ENCODE measurements at places on chromosomes 1 and 21.

- H3K27ac ChIP-seq, result no peak overlapping the region
- H3K36me3 ChIP-seq, result no peaks in the 10 kb centered on the region
- no peak for DNase-seq
- H3K4me1 ChIP-seq, result no peaks in the 10 kb centered on the region
These were observed 63.6 kb upstream of the NGF start for GRCh38 chr1:115401676-115402075.

- H3K27me3 ChIP-seq, result no peaks in the 10 kb centered on the region
- no peaks in the 10 kb centered on the region for H3K4me1 ChIP-seq
- no peak overlapping the region for H3K4me3 ChIP-seq
- no peak for DNase-seq
- H3K27ac ChIP-seq, result no peak overlapping the region
These were observed 552.5 kb upstream of the ADAMTS5 start for GRCh38 chr21:27519361-27519760.

GRCh38 chr1:1441002-1441888 is 5.8 kb downstream of the VWA1 start:
- H3K4me3 ChIP-seq, result no peak overlapping the region
- DNase-seq, result peak; percentile 60
- H3K36me3 ChIP-seq, result no peaks in the 10 kb centered on the region

DNA sequence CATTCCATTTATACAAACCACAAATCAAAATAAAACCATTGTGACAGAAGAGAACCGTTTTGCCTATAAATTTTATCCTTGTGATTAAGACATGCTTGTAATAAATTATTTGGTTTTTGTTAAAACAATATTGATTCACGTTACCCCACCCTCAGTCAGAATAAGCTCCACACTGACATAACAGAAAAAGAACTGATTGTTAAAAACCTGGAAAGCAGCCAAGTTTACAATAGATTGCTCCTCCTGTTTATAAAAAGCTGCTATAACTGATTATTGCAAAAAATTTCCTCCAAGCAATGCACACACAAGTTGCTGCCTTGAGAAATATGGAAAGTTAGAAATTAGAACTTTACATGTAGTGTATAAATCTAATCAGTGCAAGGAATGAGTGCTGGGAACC is 263.5 kb downstream of the SETD4 start:
- no peak overlapping the region for H3K27ac ChIP-seq
- no peaks in the 10 kb centered on the region for H3K36me3 ChIP-seq
- H3K4me3 ChIP-seq, result no peak overlapping the region
- peaks cover 5% of the 10 kb centered on the region for H3K27me3 ChIP-seq

DNA sequence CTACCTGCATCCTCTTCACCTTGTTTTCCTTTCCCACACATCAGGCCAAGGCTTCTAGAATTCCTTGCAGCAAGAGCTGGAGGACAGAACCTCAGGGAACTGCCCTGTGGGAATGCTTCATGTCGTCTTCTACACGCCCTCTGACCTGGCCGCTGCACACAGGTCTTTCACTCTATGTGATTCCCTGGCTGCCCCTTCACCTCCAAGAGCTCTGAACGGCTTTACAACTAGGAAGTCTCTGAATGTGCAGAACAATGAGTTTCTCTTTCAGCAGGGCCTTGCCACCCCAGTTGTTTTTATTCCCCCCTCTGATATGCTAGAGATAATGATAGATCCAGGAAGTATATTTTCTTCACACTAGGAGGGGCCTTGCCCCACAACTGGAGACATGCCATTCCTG is 142.6 kb downstream of the CLIC6 start:
- H3K4me3 ChIP-seq, result no peak overlapping the region
- H3K36me3 ChIP-seq, result peaks cover 68% of the 10 kb centered on the region
- H3K4me1 ChIP-seq, result peaks cover 91% of the 10 kb centered on the region
- H3K27me3 ChIP-seq, result no peaks in the 10 kb centered on the region
- H3K27ac ChIP-seq, result no peak overlapping the region

DNA sequence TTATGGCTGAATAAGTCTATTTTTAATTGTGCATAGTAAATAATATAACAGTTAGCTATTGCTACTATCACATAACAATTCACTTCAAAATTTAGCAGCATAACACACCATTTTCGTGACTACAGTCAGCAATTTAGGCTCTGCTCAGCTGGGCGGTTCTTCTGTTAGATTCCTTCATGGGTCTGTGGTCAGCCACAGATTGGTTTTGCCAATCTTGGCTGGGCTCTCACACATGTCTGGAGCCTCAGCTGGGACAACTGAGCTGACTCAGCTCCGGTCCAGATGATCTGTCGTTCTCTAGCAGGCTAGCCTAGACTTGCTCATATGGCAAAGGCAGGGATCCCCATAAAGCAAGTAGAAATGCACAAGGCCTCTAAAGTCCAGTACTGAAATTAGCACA is 15.1 kb upstream of the CDC42BPA start:
- no peak for DNase-seq
- H3K36me3 ChIP-seq, result no peaks in the 10 kb centered on the region
- H3K27me3 ChIP-seq, result peaks cover 9% of the 10 kb centered on the region
- H3K27ac ChIP-seq, result no peak overlapping the region

DNA sequence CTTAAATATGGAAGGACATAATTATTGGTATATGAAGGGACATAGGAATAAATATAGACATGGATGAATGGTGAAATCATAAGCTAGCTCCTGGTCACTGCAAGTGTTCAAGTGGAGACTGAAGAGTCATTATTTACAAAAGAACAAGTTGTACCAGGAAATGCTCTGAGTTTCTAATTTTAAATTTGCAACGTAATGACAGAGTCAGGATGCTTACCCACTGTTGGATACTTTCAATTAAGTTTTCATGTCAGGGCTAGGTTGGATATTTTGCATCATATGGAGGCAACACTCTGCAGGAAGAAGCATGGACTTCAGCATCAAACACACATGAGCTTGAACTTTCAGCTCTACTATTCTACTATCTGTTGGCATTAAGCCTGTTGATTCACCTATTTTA is 499.6 kb upstream of the C1orf87 start:
- H3K36me3 ChIP-seq, result no peaks in the 10 kb centered on the region
- no peak for DNase-seq
- no peak overlapping the region for H3K4me3 ChIP-seq
- no peaks in the 10 kb centered on the region for H3K27me3 ChIP-seq
- no peak overlapping the region for H3K27ac ChIP-seq

DNA sequence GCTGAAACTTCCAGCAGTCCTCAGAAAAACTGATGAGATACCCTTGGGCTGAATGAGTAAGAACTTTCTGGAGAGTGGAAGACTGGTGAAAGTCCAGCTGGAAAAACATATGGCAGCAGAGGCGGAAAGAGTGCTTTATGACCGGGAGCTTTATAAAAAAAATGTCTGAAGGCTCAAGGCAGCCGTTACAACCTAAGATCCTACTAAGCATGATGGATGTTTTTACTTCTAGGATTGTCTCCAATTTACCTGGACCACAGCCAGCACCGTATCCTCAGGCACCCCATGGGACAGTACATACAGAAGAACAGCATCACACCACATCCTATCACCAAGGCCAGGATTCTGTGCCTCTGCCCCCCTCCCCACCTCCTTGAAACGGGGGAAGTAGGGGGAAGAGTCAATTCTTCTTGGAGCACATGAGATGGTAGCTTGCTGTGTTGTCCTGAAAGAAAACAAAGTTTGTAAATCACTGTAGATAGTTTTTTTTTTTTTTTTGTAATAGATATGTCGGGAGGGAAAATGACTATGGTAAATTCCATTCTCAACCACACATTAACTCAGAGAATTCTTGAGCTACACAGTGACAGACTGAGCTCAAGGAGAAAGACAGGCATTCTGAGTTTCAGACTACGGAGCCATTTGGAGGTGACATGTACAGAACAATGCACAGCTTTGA is 11.8 kb upstream of the IRF2BP2 start:
- H3K4me3 ChIP-seq, result no peak overlapping the region
- H3K36me3 ChIP-seq, result no peaks in the 10 kb centered on the region
- no peak overlapping the region for H3K27ac ChIP-seq
- H3K4me1 ChIP-seq, result peaks cover 14% of the 10 kb centered on the region
- no peak for DNase-seq
- no peaks in the 10 kb centered on the region for H3K27me3 ChIP-seq

DNA sequence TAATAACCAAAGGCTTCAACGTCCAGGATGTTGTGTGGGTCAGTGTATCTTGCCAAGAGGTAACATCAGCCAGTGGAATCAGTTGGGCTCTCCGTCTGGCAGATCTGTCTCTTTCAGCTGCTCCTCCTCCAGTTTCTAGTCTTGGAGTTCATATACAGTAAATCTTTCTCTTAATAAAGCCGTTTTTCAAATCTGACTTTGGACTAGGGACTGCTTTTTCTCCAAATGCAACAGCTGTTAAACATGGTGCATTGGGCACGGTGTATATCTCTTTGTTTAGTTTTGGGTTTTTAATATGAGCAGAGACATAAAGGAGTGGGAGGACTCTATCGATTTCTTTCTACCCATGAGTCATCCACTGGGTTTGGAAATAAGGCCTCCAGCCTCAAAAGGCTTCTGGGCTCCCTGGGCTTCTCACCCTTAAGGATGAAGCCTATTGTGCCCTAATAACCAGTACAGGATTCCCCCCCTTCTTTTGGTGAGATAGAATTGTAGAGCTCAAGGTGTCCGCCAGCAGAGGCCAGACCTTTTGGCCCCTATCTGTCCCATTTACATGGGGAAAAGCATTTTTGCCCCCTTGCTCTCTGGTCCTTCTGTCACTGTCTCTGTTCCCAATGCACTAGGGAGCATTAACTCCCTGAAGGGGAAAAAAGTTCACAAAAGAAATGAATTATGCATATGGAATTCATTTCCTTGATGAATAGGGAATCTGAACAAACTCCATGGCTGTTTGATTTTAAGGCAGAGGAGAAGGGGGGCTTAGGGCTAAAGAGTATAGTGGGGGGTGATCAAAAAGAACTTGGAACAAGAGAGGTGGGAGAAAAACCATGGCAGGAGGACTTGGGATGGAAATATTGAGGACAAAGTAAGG is 86.0 kb downstream of the PBX1 start:
- H3K36me3 ChIP-seq, result no peaks in the 10 kb centered on the region
- H3K27me3 ChIP-seq, result no peaks in the 10 kb centered on the region
- no peak overlapping the region for H3K27ac ChIP-seq
- DNase-seq, result no peak
- H3K4me1 ChIP-seq, result no peaks in the 10 kb centered on the region

DNA sequence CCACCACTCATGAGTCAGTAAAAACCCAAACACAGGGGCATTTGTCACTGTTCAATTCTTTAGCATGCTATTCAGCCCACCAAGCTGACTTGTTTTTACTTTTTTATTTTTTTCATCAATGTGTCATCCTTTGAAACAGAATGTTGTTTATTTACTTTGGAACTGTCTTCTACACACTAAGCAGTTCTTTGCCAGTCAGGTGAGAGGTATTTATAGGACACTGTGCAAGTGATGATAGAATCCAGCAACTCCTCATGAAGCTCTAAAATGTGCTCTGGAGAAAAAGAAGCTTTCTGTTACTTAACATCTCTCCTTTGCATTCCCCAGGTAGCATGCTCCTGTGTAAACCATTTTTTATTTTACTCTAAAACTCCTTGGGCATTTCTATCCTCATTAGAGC is 582.0 kb upstream of the TMPRSS15 start:
- no peak overlapping the region for H3K27ac ChIP-seq
- no peaks in the 10 kb centered on the region for H3K36me3 ChIP-seq
- no peaks in the 10 kb centered on the region for H3K27me3 ChIP-seq
- DNase-seq, result no peak

DNA sequence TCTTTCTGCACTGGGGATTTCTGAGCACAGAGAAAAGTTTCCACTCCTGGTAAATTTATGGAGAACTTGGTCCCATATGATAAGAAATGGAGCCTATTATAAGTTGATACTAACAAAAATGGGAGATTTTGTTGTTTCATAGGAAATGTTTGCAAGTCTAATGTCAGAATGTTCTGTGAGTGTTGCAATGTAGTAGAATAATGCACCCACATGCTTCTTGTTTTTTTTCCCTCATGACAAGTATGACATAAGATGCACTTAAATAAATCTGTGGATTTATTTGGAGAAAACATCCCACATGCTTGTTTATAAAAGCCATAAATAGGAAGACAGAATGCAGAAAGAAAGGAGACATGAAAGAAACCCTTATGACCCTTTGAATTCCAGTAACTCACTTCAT is 50.8 kb upstream of the KCNJ6 start:
- H3K4me3 ChIP-seq, result no peak overlapping the region
- no peaks in the 10 kb centered on the region for H3K36me3 ChIP-seq
- no peak overlapping the region for H3K27ac ChIP-seq
- no peaks in the 10 kb centered on the region for H3K4me1 ChIP-seq
- no peak for DNase-seq

DNA sequence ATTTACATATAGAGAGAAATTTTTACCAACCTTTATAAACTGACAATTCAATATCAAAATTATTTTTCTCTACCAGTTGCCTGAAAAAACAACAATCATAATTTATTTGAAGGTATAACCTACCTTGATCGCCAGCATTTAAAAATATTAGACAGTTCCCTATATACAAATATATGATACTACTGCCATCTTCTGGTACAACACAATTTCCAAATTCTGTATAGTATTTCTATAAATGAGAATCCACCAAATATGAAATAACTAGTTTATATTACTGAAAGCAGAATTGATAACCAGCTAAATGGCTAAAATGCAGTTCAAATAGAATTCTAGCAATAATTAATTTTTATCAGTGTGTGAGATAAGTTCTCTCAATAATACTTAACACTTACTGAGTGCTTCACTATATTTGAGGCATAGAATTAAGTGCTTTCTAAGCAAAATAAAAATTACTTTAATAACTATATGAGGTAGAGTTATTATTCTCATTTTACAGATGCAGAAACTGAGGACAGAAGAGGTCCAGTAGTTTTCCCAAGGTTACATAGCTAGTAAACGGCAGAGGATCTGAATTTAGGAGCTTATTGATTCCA is 75.6 kb downstream of the PIGK start:
- no peak overlapping the region for H3K4me3 ChIP-seq
- no peak overlapping the region for H3K27ac ChIP-seq
- peaks cover 2% of the 10 kb centered on the region for H3K36me3 ChIP-seq
- no peak for DNase-seq
- no peaks in the 10 kb centered on the region for H3K27me3 ChIP-seq

- no peak overlapping the region for H3K4me3 ChIP-seq
- peaks cover 9% of the 10 kb centered on the region for H3K27me3 ChIP-seq
- peaks cover 2% of the 10 kb centered on the region for H3K36me3 ChIP-seq
- no peak overlapping the region for H3K27ac ChIP-seq
These were observed 186.7 kb downstream of the PDE4B start for GRCh38 chr1:65979136-65980044.

Data from activated naive CD4-positive, alpha-beta T cell treated with anti-CD3 and anti-CD28 coated beads for 36 hours (primary cell).